ENCODE measurements at places on chromosomes 4 and X.

GRCh38 chrX:36683507-36683906 is 324.7 kb upstream of the FAM47C start:
- DNase-seq = no peak

GRCh38 chr4:15753786-15754185 is 24.3 kb upstream of the CD38 start:
- peak; percentile 12 for DNase-seq

GRCh38 chr4:89737888-89738287 is 99.1 kb downstream of the SNCA start:
- peak; percentile 40 for DNase-seq

DNA sequence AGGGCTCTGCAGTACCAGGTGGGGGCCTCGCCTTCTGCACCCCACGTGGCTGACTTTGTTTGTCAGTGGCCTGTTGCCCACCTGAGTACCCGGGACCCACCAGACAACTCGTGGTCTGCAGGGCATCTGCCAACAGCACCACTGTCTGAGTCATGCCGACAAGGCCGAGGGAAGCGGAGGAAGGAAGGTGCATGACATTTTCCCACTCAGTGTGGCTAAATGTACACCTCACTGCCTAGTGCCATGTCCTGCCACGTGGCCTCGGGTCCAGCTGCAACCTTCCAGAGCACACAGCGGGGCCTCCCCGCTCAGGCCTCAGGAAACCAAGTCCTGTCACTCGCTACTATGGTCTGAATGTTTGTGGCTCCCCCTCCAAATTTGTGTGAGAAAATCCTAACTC is 22.1 kb downstream of the ABLIM2 start:
- DNase-seq = no peak

- DNase-seq = no peak
These were observed 11.6 kb downstream of the SMIM20 start for GRCh38 chr4:25925486-25926201.

DNA sequence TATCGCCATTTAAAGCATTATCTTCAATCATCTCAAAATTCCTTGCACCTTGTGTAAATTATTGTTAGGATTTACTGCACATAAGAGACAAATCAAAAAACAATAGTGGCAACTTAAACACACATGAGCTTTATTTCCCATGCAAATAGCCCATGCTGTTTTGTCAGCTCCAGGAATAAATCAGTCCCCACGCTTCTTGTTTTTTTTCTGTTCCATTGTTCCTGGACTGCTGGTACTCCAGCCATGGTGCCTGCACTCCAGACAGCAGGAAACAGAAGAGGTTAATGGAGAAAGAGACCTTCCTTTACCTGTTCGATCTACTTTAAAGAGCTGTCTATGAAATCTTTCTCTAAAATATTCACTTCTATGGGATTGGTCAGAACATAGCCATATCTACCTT is 1515.7 kb upstream of the TENM3 start:
- DNase-seq = no peak

DNA sequence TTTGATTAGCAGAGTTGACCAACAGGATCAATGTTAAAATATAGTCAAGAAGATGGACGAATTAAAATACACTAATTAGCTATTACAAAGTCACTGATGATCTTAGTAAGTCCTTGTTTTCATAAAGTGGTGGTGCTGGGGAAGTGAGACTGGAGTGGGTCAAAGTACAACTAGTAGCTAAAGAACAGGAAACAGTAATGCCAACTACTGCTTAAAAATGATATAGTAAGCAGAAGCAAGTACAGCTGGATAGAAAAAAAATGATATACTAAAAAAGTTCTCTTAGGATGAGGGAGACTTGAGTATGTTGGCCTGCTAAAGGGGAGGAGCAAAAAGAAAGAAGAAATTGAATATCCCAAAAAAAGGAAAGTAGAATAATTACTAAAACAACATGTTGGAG is 580.8 kb upstream of the FTHL17 start:
- no peak for DNase-seq

GRCh38 chrX:46791927-46792809 is 33.2 kb upstream of the SLC9A7 start:
- DNase-seq = peak; percentile 94

DNA sequence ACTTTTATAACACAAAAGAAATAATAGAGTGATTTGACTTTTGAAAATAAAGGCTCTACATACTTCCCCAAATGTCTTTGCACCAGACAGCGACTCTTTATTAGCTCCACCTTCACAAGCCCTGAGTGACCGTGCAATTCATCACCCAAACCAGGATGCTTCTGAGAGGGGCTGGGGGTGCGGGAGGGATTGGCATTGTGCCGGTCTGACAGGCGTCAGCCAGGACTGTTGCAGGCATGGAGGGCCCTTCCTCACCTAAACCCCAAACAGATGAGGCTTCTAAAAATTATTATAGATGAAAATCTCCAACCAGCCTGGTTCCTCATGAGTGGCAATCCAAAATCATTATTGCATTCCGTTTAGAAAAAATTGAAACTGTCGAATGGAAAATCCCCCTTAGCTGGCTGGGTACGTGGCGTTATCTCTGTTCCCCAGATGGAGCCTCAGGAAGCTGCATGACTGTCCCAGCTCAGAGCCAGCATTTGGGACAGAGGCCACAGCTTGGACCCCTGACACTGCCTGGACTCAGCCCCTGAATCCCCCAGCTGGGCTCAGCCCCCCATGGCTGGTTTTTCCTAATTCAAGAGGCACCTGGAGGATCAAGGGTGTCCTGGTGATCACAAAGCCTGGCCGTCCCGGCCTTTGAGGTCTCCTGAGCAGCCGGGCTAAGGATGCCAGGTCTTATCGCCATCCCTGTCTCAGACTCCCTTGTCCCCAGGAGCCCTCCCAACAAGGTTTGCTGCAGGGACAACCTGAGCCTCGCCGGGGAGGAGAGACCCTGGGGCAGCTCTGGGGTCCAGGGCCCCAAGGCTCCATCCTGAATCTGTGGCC is 60.4 kb downstream of the SORCS2 start:
- DNase-seq = no peak

- no peak for DNase-seq
These were observed 347.4 kb upstream of the MAGEB2 start for GRCh38 chrX:29867971-29868370.

DNA sequence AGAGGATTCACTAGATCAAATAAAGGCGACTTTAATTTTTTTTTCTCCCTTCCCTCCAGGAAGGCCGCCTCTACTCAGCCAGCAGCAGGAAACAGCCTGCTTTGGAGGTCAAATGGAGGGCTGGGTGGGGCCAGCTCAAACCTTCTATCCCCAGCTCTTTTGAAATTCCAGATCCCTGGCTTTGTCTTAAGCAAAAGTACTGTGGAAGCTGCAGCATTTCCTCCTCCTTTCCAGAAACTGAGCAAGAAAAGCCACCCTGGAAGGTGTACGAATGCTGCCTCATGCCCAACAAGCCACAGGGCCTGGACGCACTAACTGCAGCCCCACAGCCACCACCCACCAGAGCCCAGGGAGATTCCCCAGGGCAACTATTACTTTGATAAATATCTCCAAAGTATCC is 55.1 kb upstream of the ZCCHC13 start:
- DNase-seq = no peak

DNA sequence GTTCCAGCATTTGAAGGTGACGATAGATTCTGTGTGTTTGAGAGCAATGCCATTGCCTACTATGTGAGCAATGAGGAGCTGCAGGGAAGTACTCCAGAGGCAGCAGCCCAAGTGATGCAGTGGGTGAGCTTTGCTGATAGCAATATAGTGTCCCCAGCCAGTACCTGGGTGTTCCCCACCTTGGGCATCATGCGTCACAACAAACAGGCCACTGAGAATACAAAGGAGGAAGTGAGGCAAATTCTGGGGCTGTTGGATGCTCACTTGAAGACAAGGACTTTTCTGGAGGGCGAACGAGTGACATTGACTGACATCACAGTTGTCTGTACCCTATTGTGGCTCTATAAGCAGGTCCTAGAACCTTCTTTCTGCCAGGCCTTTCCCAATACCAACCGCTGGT is 142.0 kb downstream of the PLS3 start:
- DNase-seq = no peak

DNA sequence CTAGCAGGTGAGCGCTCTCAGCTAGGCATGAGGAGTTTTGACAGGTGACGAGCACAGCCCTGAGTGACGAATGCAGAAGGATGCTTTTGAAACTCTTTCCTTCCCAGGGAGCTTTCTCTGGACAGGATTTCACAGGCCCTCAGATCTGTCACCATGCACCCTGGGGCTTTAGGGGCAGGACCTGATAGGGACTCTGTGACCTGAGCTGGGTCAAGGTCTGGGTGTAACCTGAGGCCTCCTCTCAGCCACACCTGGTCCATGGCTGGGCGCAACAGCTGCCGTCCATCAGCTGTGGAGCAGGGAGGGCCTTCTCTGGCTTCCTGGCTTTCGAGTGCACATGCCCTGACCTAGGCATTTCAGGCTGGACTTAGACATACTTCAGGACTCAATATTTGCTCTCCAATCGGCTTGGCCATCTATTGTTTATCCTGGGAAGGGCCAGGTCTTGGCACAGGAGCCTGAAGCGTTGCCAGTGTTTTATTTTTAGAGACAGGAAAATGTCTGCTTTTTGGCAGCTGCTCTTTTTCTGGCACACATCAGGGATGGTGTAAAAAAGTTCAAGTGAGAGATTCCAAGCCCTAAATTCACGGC is 56.4 kb downstream of the C4orf51 start:
- peak; percentile 45 for DNase-seq

DNA sequence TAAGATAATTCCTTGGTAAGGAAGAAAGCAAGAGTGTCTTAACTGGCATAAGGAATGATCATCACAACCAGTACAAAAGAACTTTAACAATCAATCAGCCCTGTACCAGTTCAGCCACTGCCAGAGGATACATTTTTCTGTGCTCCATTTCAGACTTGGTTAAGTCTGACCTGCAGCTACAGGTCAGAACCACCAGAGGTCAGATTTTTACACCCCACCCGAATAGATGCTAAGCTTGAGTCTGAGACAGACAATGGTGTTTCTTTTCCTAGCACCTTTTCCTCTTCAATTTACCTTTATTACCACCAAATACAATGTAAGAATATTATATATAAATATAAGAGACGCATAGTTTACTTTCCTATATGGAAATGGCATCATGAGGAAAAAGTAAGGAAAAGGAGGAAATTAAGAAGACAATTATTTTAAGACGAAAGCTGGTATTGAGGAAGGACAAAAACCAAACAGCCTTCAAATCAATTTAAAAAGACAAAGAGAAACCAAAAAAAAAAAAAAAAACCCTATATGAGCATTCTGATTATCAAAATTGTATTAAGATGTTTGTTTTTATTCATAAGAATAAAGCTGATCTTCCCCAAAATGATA is 215.3 kb upstream of the TTC29 start:
- DNase-seq = peak; percentile 56

DNA sequence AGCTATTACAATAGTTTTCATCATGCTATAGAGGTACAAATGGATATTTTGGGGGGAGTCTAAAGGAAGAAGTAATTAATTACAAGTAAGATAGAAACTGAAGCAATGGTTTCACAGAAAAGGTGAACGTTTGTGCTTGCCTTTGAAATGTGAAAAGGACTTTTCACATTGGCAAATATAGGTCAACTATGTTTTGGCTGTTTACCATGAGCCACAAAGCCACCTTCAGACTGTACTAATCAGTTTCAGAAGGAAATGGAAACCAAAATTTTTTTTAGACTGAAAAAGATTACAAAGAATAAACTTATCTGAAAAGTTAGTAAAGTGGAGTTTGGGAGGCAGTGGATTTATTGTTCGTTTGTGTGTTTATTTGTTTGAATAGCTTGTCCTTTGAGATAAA is 32.1 kb downstream of the SYTL5 start:
- DNase-seq = no peak

- DNase-seq = no peak
These were observed 101.3 kb downstream of the SLC7A11 start for GRCh38 chr4:138140879-138141278.

DNA sequence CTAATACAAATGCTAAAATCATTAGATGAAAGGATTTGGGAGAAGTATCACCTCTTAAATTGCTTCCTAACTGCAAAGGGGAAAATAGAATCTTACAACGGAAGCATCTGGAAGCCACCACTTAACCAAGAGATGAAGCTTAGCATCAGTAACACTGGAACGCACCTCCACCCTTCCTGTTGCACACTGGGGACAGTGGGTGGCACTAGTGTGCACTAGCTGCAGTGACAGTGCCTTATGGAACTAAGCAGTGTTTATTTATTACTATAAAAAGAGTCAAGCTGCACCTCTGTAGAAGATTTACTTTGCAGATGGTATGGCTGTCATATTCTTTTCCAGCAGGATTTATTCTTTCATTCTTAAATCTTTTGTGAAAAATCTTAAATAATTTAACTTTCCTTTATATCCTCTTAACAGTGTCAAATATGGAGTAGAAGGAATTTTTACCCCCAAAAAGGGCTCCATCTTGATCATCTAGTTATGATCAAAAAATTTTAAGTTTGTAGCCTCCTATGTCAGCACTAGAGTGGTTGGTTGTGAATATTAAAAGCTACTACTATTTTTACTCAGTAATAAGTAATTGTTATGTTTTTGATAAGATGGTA is 76.7 kb downstream of the SCD5 start:
- DNase-seq = peak; percentile 42

- DNase-seq = no peak
These were observed 26.1 kb upstream of the PARM1 start for GRCh38 chr4:74906771-74907170.

DNA sequence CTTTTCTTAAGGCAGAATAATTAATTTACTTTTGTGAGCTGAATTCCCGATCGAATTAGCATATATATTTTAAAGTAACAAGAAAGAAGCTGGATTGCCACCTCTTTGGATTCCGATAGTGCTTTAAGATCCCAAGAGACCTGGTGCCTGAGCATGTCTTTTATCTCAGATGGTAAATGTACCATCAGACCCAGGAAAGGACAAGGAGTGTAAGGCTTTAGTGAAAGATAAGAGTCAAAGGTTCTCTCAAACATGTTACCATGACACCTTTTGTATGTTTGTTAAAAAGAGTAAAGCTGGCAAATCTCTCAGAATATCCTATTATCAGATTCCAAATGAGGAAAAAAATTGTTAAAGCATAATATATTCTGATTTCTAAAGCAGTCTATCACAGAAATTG is 198.8 kb downstream of the PPP3CA start:
- no peak for DNase-seq

- peak; percentile 24 for DNase-seq
These were observed 133.3 kb downstream of the GATB start for GRCh38 chr4:151627491-151627890.
